Activated CD4-positive, alpha-beta T cell treated with anti-CD3 and anti-CD28 coated beads for 36 hours (primary cell): ENCODE measurements at places on chromosomes 2 and 18. TPM values are rescaled to one million over a fixed set of nuclear protein-coding genes. Genes with fewer than 3 reads are reported as not detected.

OXER1 gene
- 0.14 TPM for total RNA-seq

MAPK4 gene
- total RNA-seq, result not detected

DHRS9 gene
- total RNA-seq, result 4.8 TPM

BCL11A gene
- 0.57 TPM for total RNA-seq

DUSP2 gene
- total RNA-seq, result 248 TPM

ATG4B gene
- 80.1 TPM for total RNA-seq

PDE11A gene
- total RNA-seq, result not detected

- no peak overlapping the region for H3K27ac ChIP-seq
- H3K36me3 ChIP-seq, result no peaks in the 10 kb centered on the region
- DNase-seq, result peak; percentile 29
- H3K4me1 ChIP-seq, result peaks cover 20% of the 10 kb centered on the region
Measured at GRCh38 chr2:84495539-84496146, 20.7 kb upstream of the DNAH6 start.

DNA sequence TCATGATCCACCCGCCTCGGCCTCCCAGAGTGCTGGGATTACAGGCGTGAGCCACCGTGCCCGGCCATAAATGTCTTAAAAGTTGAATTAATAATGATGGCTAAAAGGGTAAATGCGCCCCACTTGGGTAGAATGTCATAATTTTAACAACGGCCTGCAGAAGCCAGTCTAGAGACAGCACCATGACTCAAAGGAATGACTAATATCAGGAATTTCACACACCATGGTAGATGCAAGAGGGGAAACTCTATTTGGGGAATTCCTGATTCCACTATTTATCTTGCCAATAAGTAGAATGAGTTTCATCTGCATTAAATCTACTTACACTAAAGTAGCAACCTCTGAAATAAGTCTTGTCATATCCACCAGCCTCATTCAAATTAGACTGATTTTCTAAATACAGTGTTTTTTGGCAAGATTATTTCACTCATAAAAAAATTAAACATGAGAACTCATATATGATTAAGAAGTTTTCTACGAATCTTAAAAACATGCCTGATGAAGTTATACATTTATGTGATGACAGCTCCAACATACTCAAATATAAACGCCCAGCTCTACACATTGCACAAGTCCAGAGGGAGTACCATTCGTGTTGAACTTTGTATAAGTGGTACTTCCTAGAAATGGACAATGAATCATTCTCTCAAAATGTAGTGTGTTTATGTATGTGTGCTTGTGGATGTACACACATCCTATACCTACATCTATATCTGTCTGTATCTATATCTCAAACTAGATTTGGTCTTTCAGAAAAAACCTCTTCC lies 309.7 kb downstream of the IRS1 start:
- peaks cover 11% of the 10 kb centered on the region for H3K27me3 ChIP-seq
- H3K36me3 ChIP-seq, result no peaks in the 10 kb centered on the region
- H3K4me3 ChIP-seq, result no peak overlapping the region
- DNase-seq, result no peak

DNA sequence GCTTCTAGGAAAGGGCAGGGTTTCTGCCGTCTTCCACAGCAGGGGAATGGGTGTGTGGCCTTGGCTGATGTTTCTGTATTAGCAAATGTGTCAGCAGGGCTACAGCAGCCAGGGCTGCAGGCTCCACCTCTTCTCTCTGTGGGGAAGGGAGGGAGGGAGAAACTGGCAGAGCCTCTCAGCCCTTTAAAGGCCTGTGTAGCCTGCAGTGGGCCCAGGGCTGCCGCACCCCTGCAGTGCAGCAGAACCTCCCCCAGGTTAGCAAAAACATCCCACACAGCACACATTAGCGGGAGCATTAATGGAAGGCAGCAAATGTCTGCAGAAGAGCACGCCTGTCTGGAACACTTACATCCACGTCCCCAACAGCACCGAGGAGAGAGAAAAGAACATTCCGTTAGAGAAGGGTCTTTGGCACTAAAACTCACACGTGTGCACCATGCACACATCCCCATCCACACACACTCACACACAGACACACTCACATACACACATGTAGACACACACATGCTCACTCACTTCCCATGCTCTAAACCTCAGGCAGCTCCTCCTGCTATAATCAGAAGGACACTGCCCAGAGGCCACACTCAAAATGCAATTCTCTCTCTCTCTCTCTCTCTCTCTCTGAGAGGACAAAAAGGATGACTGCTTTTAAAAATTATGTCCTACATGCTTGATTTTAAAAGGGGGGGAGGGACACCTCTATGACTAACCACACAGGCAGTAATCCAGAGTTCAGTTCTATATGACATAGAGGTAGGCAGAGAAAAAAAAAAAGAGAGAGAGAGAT lies 24.1 kb downstream of the MRPL35 start:
- no peak for DNase-seq
- peaks cover 14% of the 10 kb centered on the region for H3K4me1 ChIP-seq
- no peaks in the 10 kb centered on the region for H3K36me3 ChIP-seq

- H3K36me3 ChIP-seq, result no peaks in the 10 kb centered on the region
- no peaks in the 10 kb centered on the region for H3K4me1 ChIP-seq
- H3K27me3 ChIP-seq, result no peaks in the 10 kb centered on the region
- no peak overlapping the region for H3K27ac ChIP-seq
Measured at GRCh38 chr2:214310319-214310718, 100.5 kb upstream of the VWC2L start.

- H3K27ac ChIP-seq, result no peak overlapping the region
- no peaks in the 10 kb centered on the region for H3K27me3 ChIP-seq
- H3K4me1 ChIP-seq, result no peaks in the 10 kb centered on the region
Measured at GRCh38 chr2:107607054-107607453, 219.6 kb upstream of the RGPD4 start.

- H3K27me3 ChIP-seq, result peaks cover 31% of the 10 kb centered on the region
- H3K36me3 ChIP-seq, result peaks cover 8% of the 10 kb centered on the region
- no peak overlapping the region for H3K27ac ChIP-seq
- no peak overlapping the region for H3K4me3 ChIP-seq
- DNase-seq, result no peak
Measured at GRCh38 chr18:57809190-57809589, 6.1 kb upstream of the ATP8B1 start.

DNA sequence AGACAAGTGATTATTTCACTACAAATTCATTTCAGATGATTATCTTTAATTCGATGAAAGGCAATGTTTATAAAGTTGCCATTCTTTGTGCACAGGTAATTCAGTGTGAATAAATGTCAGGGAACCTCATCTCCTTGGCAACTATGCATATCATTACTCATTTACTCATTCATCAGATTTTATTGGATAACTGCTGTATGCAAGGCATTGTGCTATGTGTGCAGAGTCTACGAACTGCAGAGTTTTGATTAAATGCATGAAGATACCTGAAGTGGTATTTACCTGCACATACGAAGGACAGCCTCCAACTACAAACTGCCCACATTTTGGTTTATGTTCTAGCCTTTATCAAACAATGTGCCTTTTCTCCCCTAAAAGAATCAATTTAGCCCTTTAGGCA lies 3.5 kb downstream of the RND3 start:
- H3K36me3 ChIP-seq, result no peaks in the 10 kb centered on the region
- no peak for DNase-seq
- peaks cover 10% of the 10 kb centered on the region for H3K4me1 ChIP-seq
- no peak overlapping the region for H3K4me3 ChIP-seq

GRCh38 chr2:4420032-4420431 lies 716.7 kb downstream of the DCDC2C start:
- no peak for DNase-seq
- no peak overlapping the region for H3K27ac ChIP-seq
- no peaks in the 10 kb centered on the region for H3K4me1 ChIP-seq
- H3K27me3 ChIP-seq, result no peaks in the 10 kb centered on the region
- H3K36me3 ChIP-seq, result no peaks in the 10 kb centered on the region

DNA sequence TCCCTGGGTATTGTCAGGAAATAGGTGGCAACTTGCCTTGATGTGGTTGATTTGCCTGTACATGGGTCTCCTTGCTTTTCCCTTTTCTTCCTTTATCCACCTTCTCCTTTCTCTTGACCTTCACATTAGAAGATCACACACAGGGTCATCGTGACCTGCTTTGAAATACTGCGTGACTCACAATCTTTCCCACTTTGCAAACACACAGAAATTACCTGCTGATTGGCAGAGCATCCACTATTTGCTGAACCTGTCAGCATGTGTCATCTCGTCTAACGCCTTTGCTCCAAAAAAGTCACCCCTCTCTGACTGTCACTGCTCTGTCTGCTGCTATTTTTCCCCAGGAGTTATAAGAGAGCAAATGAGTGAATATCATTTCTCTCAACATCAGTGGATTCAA lies 60.8 kb downstream of the MYO3B start:
- DNase-seq, result no peak
- H3K27ac ChIP-seq, result no peak overlapping the region
- no peaks in the 10 kb centered on the region for H3K36me3 ChIP-seq
- H3K4me1 ChIP-seq, result no peaks in the 10 kb centered on the region

- no peaks in the 10 kb centered on the region for H3K36me3 ChIP-seq
- H3K27ac ChIP-seq, result no peak overlapping the region
Measured at GRCh38 chr18:62938006-62938405, 222.7 kb downstream of the PHLPP1 start.

- peaks cover 12% of the 10 kb centered on the region for H3K27me3 ChIP-seq
- no peak overlapping the region for H3K4me3 ChIP-seq
- no peaks in the 10 kb centered on the region for H3K36me3 ChIP-seq
- H3K4me1 ChIP-seq, result no peaks in the 10 kb centered on the region
- DNase-seq, result no peak
Measured at GRCh38 chr18:61703508-61703907, 189.3 kb downstream of the RNF152 start.

GRCh38 chr2:25623361-25623760 lies 50.0 kb downstream of the DTNB start:
- DNase-seq, result no peak
- no peaks in the 10 kb centered on the region for H3K27me3 ChIP-seq
- H3K36me3 ChIP-seq, result peaks cover 18% of the 10 kb centered on the region

DNA sequence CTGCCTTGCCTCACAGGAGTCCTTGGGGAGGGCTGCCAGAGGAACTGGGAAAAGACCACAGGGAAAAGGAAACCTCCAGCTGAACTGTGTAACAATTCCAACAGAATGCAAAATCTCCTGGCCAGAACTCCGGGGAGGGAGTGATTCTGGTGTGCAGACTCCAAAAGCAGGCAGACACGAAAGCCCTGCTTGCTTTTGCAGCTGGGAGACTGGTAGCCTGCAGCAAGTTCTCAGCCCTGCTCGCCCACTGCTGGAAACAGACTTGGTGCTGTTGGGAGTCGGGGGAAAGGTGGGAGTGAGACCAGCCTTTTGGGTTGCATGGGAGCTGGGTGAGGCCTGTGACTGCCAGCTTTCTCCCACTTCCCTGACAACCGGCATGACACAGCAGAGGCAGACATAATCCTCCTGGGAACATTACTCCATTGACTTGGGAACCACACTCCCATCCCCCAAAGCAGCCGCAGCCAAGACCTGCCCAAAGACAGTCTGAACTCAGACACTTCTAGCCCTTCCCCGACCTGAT lies 26.0 kb upstream of the NMI start:
- no peak for DNase-seq
- H3K4me1 ChIP-seq, result peaks cover 11% of the 10 kb centered on the region
- no peak overlapping the region for H3K27ac ChIP-seq
- no peaks in the 10 kb centered on the region for H3K36me3 ChIP-seq

DNA sequence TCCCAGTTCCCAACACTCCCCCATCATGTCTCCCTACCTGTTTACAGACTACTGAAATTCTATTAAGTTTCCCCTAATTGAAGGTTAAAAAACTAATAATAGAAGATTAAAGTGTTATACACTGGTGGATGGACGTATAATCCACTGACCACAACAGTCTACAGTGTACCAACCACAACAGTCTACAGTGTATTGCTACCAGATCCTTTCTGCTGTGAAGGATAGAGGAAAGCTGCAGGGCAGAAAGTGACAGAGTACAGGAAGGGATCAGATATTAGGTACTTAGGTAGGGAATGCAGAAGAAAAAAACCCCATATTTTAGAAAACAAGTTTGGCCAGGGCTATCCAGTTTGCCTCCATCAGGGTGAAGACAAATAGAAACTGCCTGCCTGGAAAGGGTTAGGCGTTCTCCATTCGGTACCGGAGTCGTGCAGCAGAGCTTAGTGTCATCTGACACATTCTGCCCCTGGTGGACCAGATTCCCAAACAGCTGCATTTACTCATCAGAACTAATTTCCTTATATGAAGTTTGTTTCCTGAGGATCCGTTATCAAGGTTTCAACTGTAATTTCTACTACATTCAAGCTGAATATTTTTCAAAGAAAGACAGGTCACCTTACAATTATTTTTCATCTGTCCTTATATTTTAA lies 49.9 kb downstream of the KLF7 start:
- H3K4me3 ChIP-seq, result no peak overlapping the region
- no peaks in the 10 kb centered on the region for H3K27me3 ChIP-seq
- H3K27ac ChIP-seq, result no peak overlapping the region

GRCh38 chr2:144452989-144453336 lies 67.0 kb downstream of the ZEB2 start:
- H3K4me1 ChIP-seq, result peaks cover 44% of the 10 kb centered on the region
- no peak overlapping the region for H3K4me3 ChIP-seq
- no peak for DNase-seq
- no peaks in the 10 kb centered on the region for H3K36me3 ChIP-seq

DNA sequence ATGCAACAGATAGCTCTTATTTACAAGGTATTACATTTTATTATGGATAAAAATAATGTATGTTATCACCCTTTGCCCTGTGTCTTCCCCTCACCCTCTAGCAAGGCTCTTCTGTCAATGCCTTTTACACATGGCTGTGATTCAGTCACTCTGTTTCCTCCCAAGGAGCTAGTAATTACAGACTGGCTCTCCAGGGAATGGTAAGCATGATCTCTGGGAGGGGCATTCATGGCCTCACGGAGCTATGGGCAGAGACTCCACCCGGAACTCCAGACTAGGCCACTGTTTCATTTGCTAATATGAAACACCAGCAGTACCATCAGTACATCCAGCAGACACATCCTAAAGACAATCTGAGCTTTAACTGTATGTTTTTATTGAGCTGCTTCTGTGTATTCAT lies 410.9 kb upstream of the CYRIA start:
- H3K27ac ChIP-seq, result no peak overlapping the region
- H3K4me3 ChIP-seq, result no peak overlapping the region
- H3K36me3 ChIP-seq, result peaks cover 2% of the 10 kb centered on the region
- DNase-seq, result no peak
- no peaks in the 10 kb centered on the region for H3K4me1 ChIP-seq
- H3K27me3 ChIP-seq, result no peaks in the 10 kb centered on the region

DNA sequence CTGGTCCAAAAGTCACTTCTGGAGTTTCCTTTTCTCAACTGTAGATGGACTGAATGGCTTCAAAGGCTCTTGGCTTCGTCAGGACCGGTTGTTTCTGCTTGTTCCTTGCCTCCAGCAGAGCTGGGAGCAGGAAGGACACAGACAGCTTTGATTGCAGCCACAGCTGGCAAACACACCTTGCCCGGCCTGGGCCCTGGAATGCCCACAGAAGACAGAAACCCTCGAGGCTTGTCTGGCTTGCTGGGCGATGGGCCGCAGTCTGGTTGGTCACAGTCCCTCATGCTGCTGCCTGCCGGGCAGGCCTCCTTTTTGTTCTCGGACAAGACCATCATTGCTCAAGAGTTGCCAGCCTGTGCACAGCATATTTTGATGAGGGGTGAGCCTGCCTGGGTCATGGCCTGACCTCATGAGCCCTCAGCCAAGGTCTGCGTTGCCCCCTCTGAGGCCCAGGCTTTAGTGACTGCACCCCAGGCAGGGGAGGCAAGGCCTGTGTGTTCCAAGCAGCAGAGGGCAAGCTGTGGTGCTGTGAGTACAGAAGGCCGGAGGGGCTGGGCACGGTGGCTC lies 37.8 kb downstream of the ATP6V1C2 start:
- no peak overlapping the region for H3K27ac ChIP-seq
- no peak for DNase-seq
- no peaks in the 10 kb centered on the region for H3K4me1 ChIP-seq

- no peak overlapping the region for H3K4me3 ChIP-seq
- H3K27ac ChIP-seq, result no peak overlapping the region
- DNase-seq, result no peak
- H3K36me3 ChIP-seq, result no peaks in the 10 kb centered on the region
- peaks cover 5% of the 10 kb centered on the region for H3K4me1 ChIP-seq
Measured at GRCh38 chr2:60473546-60473945, 79.9 kb downstream of the BCL11A start.
